ENCODE measurements at places on chromosomes 13 and 19.

DNA sequence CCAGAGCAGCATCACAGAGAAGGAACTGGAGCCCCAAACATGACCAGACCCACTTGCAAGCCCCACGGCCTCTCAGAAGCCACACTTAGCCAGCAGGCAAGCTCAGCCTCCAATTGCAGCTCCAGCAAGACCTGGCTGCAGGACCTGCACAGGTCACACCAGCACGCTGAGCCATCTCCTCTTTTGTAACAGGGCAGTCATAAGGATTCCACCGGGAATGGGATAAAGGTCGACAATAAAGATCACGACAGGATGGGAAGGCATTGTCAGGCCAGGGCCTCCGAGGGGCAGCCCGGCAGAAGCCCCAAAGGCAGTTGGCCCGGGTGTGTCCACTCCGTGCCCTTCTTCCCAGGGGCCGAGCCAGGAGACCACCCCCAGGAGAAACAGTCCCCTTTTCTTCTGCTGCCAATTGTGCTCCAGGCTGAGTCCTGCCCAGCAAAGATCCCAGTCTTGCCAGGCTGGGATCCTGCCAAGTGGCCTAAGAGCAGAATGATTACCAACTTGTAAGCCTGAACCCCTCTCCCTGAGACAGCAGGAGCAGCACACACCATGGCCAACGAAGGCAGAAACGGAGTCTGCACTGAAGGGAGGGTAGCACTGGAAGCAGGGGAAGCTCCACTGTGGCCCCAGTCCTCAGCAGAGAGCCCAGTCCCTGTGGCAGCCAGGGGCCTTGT, 12.5 kb downstream of the PEPD start:
- DNase-seq = no peak

DNA sequence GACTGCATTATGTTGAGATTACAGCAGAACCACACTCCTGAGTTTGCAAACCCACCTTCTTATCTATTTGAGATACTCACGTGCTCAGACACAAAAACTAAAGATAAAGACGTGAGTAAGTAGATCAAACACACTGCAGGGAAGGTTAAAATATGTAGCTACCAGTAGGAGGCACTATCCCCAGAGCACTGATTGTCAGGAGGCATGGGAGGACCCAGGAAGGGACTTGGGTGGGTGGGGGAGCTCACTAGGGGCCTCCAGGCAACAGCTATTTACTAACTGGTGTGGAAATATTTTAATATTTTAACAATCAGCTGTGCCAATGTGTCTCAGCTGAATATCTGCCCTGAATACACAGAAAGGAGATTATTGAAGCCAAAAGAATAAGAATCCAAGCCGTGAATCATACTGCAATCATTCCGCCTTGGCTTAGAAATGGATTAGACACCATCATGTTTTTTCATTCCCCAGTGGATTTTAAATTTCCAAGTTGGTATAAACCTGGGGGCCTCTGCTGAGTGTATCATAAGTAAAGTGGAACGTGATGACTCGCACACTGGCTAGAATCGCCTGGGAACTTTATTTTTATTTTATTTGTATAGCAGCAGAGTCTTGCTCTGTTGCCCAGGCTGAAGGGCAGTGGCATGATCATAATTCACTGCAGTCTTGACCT, 73.2 kb upstream of the CACNA1A start:
- DNase-seq = peak; percentile 45

GRCh38 chr19:1489463-1490310, 463 bp downstream of the PCSK4 start:
- DNase-seq = no peak

- DNase-seq = no peak
Measured at GRCh38 chr19:19489804-19490204, 25.5 kb downstream of the TSSK6 start.

GRCh38 chr13:72590091-72590740, 137.2 kb downstream of the MZT1 start:
- DNase-seq = no peak

DNA sequence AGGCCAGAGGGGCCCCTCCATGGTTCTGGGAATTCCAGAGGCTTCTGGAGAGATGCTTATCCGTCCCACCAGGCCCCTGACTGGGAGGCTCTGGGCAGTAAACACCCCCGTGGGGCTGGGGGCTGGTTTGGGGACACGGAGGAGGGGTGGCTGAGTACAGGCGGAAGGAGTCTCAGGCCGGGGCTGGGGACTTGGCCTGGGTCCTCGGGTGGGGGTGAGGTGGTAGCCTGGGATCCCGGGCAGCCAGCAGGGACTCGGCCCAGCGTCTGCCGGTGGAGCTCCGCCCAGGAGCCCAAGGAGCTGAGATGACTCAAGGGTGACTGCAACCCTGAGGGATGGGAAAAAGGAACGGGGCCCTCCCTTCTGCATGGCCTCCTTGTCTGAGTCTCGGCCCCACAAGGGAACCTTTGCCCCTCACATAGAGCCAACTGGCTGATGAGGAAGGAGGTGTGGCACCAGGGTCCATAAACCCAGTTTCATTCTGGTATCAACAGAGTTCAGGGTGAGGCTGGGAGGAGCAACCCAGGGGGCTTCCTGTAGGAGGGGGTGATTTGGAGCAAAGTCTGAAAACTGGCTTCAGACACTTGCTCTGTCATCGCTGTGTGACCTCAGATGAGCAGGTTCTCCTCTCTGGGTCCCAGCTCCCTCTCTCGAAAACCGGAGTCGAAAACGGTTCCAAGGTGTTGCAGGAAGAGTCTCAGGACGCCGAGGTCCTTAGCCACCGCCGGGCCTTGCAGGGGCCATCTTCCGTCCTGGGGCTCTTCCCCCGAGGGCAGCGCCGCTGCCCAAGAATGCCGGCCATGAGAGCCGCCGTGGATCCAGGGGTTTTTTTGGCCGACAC, 809 bp downstream of the MISP start:
- peak; percentile 73 for DNase-seq

- no peak for DNase-seq
Measured at GRCh38 chr19:8204961-8205360, 4.2 kb upstream of the CERS4 start.

- DNase-seq = peak; percentile 16
Measured at GRCh38 chr13:48160606-48161278, 65.8 kb upstream of the MED4 start.

GRCh38 chr13:31441800-31442510, 242.2 kb downstream of the B3GLCT start:
- DNase-seq = no peak

DNA sequence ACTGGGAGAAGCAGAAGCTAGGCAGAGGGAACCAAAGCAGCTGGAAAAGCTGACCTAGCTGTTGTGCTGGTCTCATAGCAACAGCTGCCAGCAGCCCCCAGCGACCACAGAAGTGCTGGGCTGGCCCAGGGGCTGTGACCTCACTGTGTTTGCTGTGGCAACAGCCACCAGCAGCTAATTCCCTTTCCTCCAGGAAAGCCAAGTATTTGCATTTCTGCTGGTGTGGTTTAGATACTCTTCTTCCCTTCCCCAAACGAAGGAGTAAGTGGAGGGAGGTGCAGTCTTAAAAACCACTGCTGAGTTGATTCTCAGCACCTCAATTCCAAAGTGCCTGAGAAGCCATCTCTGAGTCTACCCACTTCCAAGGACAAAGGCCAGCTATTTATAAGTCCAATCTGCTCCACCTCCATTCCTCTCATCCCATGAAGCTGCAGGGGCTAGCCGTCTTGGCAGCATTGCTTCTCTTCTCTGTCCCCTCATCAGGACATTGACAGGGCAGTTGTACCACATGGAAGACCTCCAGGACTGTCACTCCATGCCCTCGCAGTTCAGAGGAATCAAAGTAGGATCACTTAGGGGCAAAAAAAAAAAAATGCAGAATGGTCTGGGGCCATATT, 11.5 kb upstream of the CCDC97 start:
- peak; percentile 71 for DNase-seq

DNA sequence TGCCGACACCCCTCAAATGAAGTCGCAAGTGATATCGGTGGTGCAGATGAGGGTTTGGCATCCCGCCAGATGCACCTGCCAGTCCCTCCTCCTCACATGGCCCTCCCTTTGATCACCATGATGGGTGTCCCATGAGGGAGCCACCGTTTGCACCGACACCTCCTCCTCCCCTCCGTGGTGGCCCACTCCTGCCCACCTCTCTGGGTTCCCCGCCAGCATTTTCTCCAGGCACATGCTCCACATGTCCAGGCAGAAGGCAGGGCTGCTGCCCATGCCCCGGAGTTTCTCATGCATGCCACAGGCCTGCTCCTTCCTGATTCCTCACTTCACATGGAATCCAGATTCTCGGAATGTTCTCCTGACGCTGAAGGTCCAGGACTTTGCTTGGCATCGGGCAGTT, 49.3 kb downstream of the COL4A2 start:
- no peak for DNase-seq

DNA sequence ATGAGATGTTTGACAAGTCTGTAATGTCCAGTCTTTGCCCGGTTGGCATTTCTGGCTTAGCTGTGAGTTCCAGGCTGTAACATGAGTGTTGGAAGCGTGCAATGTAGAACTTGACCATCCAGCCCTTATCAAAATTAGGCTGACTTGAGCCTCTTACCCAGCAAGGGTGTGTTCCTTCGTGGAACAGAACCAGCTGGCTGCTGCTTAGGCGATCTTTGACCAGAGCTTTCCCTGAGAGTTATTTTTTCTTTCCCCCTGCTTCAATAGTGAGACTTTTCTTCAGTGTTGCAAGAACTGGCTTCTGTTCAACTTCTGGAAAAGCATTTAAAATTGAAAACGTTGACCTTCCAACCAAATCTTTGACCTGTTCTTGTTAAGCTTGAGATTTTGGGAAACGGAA, 6.5 kb downstream of the TNFSF13B start:
- no peak for DNase-seq

- no peak for DNase-seq
Measured at GRCh38 chr13:24087605-24088225, 72.8 kb upstream of the SPATA13 start.

GRCh38 chr13:40190641-40191100, 475.8 kb downstream of the FOXO1 start:
- peak; percentile 20 for DNase-seq

DNA sequence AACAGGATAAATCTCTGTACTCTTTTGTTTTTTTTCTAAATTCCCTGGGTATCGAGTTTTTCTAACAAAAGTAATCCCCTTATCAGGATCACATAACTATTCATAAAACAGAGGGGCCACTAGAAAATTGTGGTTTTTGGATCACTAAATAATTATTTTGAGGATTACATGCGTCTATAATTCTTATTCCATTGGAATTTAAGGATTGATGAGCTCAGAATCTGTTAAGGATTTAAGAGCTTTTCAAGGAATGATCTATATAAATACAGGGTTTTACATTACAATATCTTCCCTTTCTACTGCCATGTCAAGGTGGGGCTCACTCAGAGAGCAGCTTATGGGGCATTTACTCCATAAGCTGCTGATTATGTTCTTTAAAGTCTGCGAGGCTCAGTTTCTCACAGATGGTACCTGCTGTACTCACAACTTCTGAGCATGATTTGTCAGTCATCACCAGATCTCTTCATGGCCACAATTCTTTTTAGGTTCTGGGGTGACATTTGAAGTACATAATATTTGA, 449.8 kb downstream of the PCDH17 start:
- DNase-seq = no peak

DNA sequence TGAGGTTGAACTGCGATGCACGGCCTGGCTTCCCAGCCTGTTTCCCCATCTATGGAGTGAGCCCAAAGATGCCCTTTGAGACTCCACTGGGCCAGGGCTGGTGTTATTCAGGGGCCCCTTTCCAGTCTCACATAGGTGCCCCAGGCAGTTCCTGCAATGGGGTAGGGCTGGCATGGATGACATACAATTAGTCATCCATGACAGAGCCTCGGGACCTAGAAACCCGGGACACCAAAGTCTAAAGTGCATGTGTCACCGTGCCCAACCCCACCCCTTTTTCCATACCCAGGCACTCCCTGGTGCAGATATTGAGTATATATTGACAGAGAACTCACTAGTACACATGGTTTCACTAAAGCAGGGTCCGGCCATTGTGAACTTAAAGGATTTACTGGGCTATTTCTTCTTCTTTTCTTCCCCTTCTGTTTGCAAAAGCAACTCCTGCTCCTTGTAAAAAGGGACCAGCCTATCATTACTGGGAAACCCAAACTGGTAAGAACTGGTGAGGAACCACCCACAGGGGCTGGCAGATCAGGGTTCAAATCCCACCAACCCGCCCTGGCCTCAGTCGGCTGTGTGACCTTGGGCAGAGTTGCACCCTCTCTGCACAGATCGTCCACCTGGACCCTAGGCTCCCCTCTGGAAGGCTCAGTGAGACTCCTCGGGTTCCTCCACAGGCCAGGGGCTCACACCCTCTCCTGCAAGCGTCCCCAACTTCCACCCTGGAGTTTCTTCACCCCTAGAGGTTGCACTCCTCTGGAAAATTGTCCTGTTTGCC, 2.7 kb downstream of the B3GNT3 start:
- no peak for DNase-seq

Measured in GM04504 (cell line).